ENCODE measurements at places on chromosomes 16 and 17.
A peak's percentile ranks its signal among the peaks of the same experiment; 100 is the strongest.

DNA sequence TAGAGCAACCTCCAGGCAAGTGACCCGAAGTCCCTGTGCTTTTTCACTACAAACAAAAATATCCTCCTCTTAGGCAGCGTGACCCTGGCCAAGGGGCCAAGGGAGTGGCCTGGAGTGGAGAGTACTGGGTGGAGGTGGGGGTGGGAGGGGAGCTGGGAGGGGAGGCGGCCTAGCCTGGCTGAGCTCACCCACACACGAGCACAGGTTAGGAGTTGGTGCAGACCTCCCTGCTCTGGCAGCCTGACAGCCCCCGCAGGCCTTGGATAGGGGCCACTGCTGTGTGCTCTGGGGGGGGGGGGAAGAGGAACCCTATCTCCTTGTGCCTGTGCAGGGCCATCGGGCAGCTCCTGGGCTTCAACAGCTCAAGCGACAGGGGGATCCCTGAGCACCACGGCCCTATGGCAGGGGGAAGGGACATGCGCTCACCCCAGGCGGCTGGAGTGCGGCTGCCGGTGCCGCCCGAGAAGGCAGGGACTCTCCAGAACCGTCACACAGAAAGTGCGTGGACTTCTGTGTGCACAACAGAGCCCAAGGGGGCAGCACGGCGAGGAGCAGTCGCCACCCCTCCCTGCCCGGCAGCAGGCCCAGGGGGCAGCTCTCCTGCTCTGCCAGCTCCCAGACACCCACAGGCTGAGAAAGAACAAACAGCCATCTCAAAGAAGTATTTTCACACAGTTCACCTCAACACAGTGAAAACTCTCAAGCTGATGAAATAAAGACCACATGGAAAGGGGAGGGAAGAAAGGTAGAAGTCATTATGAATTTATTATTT, 13.3 kb downstream of the SLC16A3 start:
- DNase-seq, result peak; percentile 21

DNA sequence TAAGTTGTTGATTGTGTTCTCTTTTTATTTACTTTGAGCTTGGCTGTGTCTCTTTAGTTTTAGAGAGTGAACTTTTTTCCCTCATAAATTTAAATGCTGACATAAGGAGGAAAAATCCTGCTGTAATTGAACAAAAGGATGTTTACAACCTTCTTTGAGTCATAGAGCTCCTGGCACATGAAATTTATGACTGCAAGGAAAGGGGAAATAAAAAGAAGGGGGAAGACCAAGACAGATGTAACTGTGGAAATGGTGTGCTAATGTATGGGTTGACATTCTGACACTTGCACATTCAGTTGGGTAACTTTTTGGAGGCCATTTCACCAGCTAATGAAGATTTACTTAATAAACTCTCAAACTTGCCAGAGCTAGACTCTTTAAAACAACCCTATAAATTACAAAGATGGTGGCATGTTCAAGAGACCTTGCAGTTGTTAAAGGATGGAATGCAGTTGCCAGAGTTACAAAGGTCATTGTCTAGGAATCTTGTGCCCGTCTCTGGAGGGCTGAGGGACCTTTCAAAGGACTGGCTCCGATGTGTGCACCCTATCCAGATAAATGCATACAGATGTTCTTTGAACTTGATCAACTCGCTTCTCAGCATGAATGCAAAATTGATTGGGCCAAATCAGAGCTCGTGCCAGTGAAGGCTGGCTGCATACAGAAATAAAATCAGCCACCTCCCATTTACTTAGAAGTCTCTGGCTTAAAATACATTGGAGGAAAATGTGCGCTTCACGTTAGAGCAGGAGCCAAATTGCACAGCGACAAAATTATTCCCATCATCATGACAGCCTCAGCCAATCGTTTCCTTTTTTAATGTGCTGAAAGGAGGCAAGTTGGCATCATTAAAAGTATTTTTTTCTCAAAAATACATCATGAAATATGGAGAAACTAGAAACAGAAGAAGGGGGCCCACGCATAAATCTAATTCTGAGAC, 289.0 kb upstream of the XYLT1 start:
- DNase-seq, result no peak

- no peak for DNase-seq
These were observed 894 bp downstream of the RNF227 start for GRCh38 chr17:7915179-7915610.

DNA sequence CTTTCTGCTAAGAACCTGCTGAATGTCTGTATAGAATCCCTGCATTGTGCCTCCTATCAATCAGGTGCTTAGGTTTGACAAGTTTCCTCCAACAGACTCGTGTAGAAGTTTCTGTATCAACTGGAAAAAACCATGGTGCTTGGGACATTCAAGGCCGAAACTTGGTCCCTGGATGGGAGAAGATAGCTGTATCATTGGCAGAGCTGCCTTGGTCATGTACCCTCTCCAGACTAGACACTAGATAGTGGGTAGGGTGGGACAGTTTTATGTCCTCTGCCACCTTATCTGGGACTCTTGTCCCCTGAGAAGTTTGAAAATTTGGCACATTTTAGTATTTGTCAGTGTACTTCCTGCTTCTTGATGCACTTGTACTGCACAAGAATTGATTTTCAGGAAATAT, 520.8 kb downstream of the WWOX start:
- no peak for DNase-seq

- DNase-seq, result no peak
These were observed 34.1 kb downstream of the VPS53 start for GRCh38 chr17:680529-680928.

- DNase-seq, result no peak
These were observed 954 bp downstream of the IL32 start for GRCh38 chr16:3066440-3066748.

DNA sequence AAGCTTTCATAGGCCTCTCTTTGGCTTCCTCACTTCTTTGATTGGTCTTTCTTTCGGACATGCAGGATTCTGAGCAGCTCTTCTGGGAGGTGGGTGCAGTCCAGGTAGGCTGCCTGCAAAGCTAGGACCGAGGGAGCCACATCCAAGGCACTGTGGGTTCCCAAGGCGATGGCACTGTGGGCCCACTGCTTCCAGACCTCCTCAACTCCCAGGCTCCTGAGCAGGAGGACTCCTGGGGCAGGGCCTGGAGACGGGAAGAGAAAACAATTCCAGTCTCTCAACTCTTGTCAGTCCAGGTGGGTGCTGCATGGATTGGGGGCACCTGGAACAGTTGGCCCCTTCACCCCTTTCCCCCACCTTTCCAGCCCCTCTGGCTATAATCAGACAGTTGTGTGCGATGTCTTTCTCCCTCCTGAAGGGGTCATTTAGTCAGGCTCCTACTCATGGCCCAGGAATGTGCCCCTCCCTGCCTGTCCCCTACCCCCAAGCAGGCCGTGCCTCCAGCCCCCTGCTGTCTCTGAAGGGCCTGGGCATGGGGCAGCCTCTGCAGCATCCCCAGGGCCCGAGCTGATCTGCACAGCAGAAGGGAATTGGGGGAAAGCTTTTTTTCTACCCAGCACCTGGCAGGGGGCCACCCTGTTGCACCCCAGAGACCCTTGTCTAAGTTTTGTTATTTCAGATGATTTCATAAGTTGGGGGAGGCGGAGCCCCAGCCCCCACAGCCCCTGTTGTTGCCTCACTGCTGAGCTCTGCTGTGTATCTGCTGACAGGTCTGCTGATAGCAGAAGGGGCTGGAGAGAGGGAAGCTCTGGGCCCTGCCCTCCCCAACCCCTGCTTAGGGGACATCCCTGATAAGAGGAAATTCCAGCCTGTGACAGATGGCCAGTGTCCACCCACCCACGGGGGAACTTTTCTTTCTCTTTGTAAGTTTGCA, 330.3 kb downstream of the SEC14L1 start:
- DNase-seq, result no peak

- no peak for DNase-seq
These were observed 28.6 kb downstream of the OSBPL7 start for GRCh38 chr17:47792979-47793378.

- no peak for DNase-seq
These were observed 2.1 kb downstream of the KREMEN2 start for GRCh38 chr16:2966043-2966807.

- DNase-seq, result no peak
These were observed 128.6 kb downstream of the SHISA6 start for GRCh38 chr17:11369575-11369974.

DNA sequence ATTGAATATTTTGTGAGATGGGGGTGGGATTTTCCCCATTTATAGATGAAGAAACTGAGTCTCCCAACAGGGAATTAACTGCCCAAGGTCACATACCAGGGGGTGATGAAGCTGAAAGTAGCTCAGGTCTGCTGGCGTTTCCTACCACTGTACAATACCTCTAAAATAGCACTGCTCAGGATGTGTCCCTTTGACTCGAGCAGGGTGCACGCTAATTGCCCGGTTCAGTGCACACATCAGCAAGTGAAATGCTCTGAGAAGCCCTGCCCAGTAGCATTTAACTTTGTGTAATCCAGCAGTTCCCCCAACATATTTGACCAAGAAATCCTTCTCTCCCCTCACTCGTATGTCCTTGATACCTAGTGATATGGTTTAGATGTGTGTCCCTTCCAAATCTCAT, 50.1 kb upstream of the DDX52 start:
- no peak for DNase-seq

DNA sequence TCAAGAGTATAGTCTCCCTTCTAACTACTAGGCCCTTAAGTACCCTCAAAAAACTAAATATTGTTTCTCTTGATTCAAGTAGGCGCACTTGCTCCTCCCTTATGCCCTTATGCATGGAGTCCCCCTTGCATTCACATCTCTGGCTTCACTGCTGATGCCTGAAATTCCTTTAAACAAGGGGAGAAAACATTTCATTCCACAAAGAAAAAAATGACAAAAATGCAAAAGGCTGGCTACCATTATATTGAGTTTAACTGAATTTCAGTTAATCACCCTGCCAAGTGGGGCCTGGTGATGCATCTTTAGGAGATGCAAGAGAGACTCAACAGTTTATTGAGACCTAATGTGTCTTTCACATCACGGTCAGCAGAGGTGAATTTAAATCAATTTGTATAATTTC, 35.6 kb downstream of the CRLF3 start:
- peak; percentile 48 for DNase-seq

GRCh38 chr16:85983606-85984230, 84.8 kb downstream of the IRF8 start:
- DNase-seq, result no peak

DNA sequence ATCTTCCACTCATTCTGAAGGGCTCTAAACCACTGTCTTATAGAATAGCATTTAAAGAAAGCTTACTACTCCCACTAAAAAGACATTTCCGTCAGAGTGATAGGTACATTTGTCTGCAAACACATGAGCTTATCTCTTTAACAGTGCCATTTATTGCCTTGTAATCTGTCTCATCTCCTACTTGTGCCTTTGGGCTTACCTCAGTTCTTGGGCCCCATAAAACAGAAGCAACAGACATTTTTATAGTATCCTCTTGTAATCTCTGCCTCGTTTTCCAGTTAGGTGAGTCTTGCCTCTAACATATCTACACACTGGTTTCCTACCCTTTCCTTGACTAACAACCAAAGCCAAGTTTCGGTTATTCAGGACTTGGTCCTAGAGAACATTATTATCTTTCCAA, 681.4 kb upstream of the KIF2B start:
- DNase-seq, result no peak

GRCh38 chr17:34110315-34110714, 144.8 kb upstream of the CCL2 start:
- no peak for DNase-seq

GRCh38 chr16:13733561-13733960, 186.4 kb upstream of the ERCC4 start:
- DNase-seq, result no peak

DNA sequence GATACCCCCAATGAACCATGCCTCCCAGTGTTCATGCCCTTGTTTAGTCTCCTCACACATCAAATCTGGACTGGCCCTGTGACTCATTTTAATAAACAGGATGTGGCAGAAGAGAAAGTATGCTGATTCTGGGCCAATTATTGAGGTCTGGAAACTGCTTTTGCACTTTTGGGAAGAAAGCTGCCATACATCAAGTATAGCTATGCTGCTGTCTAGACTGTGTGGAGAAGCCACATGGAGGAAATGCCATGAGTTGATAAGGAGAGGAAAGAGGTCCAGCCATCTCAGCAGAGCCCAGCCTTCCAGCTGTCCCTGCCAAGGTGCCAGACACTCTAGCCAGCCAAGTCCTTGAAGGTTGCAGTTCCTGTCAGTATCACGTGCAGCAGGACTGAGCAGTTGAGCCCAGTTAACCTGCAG, 16.7 kb downstream of the RPRML start:
- peak; percentile 76 for DNase-seq

DNA sequence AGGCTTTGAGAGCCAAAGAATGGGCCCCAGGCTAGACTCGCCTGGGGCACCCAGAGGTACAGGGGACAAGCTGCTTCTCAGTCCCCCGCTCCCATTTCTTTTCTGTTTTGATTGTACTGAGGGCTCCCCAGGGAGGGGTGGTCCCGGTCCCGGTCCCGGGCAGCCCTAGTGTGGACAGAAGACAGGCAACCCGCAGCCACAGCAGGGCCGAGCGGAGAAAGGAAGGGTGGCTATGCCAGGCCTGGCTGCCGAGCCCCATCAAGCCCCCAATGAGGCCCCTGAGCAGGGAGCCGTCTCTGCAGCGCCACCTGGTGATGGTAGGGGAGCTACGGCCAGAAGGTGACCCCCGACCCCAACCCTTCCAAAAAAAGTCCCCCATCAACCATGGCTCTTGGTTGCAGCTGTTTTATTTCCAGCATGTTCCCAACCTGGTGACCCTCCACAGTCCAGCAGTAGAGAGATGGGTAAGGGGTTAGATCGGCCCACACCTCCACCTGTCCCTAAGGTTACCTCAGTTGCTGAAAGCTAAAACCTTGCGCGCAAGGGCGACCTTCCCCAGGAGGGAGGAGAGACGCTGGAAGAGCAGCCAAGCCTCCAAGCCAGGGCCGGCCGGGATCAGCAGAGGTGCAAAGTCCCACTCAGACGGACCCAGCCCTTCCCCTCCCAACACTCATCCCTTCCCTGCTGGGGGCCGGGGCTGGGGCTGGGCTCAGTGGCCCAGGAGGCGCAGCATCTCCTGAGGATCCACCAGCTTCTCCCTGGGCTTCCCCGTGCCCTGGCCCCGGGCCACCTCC, 2.6 kb upstream of the GRIN2C start:
- peak; percentile 58 for DNase-seq

DNA sequence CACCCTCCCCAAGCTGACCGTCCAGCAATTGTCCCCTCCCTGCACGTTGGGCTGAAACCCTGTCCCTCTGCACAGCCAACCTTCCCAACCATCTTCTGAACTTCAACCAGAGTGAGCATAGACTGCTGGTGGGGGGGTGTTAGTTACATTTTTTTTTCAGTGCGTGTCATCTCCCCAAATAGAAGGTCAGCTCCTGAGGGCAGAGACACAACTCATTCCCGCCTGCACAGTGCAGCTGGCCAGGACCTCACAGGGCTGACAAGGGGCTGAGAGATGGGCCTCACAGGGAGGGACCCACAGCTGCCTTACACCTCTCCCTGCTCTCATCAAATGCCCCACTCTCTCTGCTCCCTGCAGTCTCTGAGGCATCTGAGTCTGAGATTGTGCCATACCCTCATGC, 8.4 kb downstream of the SRL start:
- no peak for DNase-seq

All from AG08395 (cell line).